ENCODE measurements at places on chromosomes 3 and 15.
A peak's percentile ranks its signal among the peaks of the same experiment; 100 is the strongest.

GRCh38 chr3:14605744-14606143 lies 45.8 kb upstream of the CCDC174 start:
- DNase-seq = no peak

DNA sequence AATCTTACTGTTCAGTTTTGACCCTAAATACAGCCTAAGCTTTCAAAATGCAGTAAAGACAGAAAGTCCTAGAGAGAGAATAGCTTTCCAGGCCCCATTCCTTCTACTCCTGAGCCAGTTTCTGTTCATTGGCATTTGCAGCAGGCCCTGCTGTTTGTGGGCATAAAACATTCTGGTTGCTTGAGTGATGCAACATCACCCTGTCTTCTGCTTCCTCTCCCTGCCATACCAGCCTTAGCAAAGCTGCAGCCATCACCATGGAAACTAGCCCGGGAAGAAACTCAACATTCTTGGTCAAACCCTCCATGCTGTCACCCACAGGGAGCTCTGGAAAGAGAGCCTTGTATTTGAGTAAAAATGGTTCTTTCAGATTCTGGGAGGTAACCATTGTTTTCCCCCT lies 325.7 kb downstream of the MAGI1 start:
- DNase-seq = no peak

DNA sequence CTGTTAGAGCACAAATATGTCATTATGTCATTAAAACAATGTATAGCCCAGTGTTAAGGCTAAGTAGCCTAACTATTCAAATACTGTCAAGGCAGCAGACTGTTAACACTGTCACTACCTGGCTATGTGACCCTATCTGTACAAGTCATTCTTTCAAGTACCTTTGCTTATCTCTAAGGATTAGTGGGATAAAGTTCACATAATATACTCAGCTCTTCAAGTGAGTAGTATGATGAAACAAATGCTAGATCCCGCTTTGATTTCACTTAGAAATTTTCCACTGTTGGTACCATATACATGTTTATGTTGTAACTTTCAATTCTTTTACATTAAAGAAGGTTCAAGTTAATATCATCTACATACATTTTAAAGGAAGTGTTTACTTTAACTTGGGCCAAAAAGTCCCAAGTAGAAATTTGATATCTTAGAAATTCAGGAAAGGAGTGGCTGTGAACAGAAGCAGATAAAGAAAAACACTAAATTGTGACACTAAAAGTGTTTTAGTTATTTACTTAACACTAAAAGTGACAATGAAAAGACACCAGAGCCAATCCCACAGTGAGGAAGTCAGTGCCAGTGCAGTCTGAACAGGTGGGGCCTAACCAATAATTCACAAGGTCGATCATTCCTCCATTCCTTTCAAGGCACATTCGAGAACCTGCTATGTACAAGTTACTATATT lies 4.8 kb upstream of the RFX7 start:
- DNase-seq = no peak

DNA sequence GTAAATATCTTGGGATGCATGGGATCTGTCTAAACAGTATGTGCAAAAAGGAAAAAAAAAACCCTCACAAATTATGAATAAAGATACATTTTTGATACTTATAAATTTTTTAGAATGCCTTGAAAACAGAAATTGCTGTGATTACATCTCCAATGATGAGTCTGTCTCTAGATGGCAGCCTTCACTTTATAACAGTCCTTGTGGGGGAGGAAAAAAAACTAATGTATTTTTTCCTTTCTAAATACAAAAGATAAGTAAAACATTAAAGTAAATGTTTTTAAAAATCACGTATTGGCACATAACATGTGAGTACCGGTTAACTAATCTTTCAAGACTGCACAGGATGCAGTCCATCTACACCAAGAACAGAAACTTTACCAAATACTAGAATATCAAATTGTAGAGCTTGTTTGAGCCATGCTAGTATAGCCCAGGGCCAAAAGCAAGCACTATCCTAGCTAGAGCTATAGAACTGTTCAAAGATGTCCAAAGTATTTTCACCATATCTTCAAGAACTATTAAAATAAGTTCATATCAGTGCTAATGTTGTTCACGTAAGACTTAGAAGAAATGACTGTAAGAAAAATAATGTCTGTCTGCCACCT lies 206.4 kb downstream of the STAG1 start:
- no peak for DNase-seq

DNA sequence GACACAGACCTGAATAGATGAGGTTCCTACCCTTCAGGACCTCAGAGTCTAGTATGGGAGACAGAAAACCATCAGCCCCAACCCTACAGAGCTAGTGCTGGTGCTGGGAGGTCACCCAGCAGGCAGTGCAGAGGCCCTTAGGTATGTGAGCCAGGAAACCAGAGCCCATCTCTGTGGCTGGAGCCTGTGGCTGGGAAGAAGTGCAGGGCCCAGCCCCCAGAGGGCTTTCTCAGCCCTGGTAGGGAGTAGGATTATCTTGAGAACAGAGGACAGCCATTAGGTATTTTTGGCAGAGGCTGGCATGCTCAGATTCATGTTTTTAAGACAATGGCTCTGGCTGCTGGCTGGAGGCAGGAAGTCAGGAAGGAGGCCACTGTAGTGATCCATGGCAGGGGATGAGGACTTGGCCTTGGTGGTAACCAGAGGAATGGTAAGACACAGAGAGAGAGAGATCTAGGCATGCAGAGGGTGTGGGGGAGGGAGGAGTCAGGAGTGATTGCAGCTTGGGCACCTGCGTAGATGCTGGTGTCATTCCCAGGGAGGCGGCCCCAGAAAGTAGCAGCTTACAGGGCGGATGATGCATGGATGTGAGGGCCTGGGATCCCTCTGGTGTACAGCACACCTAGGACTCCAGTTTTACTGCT lies 220.9 kb upstream of the EIF1B start:
- DNase-seq = no peak

DNA sequence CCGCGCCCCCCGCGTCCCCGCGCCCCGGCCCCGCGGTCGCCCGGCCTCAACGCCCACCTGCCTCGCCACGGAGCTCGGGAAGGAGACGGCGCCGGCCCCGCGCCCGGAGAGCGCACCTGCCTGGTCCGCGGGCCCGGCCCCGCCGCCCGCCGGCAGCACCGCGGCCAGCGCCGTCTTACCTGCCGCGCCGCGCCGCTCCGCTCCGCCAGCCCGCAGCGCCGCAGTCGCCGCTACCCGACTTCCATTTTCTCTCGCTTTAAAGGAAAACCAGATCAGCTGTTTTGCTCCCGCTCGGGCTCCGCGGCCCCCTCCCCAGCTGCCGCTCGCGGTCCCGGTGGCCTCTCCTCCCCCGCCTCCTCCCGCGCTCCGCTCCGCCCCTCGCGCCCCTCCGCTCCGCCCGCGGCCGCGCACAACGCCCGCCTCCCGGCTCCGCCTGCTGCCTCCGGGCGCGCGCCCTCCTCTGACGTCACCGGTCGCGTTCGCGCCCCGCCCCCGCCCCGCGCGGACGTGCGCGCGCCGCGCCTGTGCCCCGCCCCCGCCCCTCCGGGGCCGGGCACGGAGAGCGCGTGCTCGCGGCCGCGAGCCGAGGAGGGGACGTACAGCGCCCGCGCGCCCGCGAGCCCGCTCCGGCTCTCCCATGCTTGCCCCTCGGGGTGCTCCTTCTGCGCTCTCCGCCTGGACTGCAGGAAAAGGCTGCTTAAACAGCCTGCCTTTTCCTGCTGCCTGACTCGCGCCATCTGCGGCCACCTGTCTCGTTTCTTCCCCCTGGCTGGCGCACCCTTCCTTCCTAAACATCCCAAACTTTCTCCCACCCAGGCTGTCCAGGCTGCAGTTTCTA lies 159.8 kb upstream of the CHRNA7 start:
- DNase-seq = peak; percentile 83

- no peak for DNase-seq
Measured at GRCh38 chr3:197795200-197795599, 4.1 kb downstream of the LRCH3 start.

DNA sequence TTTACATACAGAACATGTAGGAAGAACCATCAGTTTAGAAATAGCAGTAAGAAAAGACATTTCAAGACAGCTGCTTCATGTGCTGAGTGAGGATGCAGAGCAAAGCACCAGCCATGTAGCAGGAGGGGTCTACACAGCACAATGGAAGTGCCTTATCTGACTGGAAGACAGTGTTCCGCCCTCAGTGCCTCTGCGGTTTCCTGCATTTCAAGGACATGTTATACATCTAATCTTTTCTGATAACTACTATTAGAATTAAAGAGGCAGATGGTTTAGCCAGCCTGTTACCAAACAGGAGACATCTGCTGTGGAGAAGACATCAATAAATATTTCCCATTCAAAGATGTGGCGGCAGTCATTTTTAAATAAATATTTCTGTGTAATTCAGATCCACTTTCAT lies 10.6 kb downstream of the LSG1 start:
- DNase-seq = no peak

- DNase-seq = no peak
Measured at GRCh38 chr3:64093825-64094712, 70.8 kb upstream of the PSMD6 start.

- DNase-seq = no peak
Measured at GRCh38 chr3:188053036-188053340, 101.0 kb upstream of the LPP start.

DNA sequence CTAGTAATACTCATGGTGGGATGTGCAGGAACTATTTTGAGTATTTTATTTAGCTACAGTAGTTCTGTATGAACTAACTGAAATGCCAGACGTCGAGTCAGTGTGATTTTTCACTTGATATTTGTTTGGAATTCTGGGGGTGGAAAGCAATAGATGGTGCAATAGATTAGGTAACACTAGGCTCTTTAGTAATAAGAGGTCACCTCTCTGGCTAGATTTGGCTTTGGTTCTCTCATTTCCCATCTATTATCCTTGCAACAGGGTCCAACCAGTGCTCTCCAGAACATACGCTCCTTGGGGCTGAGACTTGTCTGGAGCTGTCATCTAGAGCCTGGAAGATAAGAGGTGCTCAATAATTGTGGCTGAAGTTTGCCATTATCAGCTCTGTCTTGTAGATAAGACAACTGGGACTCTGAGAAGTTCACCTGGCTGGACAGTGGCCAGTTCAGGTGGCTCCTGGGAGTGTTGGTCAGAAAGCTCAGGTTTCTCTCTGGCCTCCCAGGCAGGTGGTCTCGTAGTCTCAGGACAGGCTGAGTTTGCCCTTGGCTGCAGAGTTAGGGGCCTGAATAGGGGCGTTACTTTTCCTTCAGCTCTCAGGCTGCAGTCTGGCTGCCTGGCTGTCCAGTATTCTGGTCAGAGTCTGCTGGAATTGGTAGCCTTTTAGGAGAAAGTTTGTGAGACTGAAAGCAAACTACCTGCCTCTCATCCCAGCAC lies 277.5 kb upstream of the RGMA start:
- no peak for DNase-seq

DNA sequence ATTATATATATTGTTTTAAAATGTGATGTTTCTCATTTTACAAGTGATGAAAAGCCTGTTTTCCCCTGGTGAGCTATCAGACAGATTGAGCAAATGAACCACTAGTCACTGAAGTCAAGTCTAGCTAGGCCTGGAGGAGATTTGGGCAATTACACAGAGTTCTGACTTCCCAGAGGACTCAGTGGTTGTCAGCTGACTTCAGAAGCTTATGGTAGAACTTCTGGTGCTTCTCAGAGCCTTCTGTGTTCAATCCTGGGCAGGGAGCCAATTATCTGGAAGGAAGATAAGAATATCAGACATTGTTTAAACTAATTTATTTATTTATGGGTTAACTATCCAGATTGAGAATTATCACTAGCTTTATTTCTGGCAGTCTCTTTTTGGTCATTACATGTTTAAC lies 37.7 kb upstream of the NAALADL2 start:
- DNase-seq = no peak

DNA sequence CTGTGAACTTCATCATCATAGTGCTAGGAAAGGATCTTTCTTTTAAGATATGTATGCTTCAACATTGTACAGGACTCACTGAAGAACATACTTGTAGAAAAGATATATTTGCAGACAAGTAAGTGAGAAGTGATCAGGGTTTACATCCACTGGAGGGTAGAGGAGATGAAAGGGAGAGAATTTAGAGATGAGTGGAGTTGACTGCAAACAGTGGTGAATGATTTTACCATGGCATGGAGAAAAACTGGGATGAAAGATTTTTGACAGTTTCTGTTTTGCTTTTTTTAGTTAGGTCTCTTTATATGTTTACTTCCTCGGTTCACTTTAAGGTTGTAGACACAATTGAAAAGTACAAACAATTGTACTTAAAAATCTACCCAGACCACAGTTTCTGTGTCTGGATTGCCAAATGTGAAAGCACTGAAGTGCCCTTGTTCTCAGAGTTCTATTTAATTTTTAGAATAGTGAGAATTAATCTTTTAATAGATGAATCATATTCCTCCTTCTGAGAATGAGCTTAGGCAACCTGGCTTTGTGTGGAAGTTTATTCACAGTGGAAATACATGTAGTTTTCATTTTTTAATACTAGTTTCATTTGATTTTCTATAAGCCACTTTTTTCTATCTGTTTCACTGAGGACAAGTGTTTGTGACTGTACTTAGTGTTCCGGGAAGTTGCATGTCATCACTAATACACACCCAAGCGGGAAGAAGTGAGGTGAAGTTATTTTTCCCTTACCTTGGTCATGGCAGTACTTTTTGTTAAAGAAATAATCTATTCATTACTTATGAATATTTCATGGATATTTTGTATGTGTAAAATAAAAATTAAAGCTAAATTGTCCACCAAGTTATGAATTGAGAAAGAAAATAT lies 1.8 kb upstream of the GPR171 start:
- DNase-seq = no peak

Data from activated T-helper 1 cell treated with anti-CD3 and anti-CD28 coated beads, Interleukin-2, amount 50 U/mL, for 16 hours (primary cell).